Activated effector memory CD4-positive, alpha-beta T cell treated with Interleukin-2 at 50 U/mL for 16 hours (primary cell): ENCODE measurements at places on chromosomes 4 and X.

GRCh38 chrX:47618923-47619485, 653 bp downstream of the SYN1 start:
- no peak for DNase-seq

GRCh38 chrX:23811108-23811651, 28.2 kb downstream of the SAT1 start:
- DNase-seq: no peak

- DNase-seq: no peak
Observed at GRCh38 chr4:29540439-29541102, 1179.6 kb upstream of the PCDH7 start.

DNA sequence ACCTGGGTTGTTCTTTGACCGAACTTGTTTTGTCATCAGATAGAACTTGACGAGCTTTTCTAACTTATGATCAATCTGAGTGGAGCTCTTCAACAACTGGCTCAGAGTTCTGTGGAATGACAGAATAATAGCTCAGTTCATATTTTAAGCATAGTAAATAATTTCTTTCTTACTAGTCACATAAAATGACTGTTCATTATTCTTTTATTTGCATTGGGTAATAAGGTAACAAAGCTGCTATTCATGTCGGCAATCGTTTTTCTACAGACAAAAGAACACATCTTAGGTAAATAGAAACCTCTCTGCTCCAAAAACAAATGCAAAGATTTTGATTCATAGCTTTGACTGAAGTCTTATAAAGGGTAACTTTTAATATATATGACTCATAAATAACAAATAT, 57.3 kb upstream of the CXCL8 start:
- no peak for DNase-seq

- DNase-seq: no peak
Observed at GRCh38 chrX:13471269-13471668, 98.1 kb upstream of the EGFL6 start.

GRCh38 chr4:7824218-7824617, 115.4 kb downstream of the AFAP1 start:
- no peak for DNase-seq

- DNase-seq: no peak
Observed at GRCh38 chr4:174213731-174214100, 69.8 kb downstream of the FBXO8 start.

DNA sequence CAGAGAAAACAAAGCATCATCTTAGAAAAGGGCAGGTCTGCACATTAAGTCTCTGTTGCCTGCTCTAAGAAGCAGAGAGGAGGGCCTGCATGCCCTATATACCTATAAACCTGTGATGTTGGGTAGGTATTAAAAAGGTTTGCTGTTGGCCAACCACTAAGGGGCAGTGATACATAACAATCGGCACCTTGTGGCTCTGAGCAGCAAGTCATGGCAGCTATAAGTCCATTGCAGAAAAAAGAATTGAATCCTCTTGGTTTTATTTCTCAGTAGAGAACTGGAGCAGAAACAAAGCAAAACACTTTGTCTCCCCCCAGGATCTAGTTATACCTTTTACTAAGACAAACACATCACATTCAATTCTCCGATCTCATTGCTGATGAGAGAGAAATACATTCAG, 1364.4 kb downstream of the STIM2 start:
- DNase-seq: no peak

DNA sequence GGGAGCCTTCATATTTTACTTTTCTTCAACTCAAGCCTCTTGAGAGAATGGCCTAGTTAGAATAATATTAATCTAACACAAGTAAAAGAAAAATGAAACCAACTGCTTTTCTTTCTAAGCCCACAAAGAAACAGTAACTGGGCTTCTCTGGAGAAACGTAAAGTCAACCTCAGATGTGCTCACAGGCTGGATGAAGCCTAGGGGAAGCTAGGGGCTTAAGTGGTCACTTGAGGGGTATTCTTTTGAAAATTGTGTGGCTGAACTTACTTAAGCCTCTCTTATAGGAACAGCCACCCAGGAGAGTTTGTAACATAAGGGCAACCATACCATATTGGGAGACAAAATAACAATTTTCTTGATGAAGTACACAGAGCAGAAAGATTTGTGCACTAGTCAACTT, 279.0 kb downstream of the SPRY1 start:
- no peak for DNase-seq

DNA sequence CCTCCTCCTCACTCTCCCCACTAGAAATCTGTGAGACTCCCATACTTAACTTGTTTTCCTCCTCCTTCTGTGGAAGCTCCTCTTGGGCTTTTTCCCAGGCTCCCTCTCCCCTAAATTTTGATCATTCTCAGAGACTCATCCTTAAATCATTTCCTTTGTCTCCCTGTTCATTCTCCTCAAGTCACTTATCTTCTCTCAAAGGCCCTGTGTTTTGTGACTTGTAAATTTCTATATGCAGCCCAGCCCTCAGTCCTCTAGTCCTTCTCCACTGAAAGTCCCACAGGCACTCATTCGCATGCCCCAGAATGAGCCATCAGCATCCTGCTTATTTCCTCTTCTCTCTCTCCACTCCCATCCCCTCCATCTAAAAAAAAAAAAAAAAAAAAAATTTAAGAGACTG, 171.8 kb downstream of the SOWAHB start:
- DNase-seq: no peak

GRCh38 chrX:50626432-50626831, 155.8 kb upstream of the DGKK start:
- no peak for DNase-seq

DNA sequence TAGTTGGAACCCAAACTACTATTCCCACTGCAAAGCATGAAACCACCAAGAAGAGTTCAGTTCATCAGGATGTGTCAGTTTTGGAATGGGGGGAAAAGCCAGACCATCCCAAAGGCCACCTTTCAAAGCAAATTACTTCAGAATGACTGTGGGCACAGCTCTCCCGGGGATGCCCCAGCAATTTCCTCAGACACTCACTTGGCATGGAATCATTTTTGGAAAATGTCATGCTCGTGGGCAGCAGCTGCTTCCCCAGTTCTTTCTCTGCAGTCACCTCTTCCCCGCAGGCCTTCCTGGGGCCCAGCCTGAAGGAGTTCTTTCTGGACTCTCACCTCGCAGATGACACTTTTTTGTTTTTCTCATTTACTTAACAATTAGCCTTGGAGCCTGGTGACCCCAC, 350.3 kb downstream of the NR3C2 start:
- no peak for DNase-seq

GRCh38 chr4:66572949-66573348, 902.7 kb upstream of the EPHA5 start:
- no peak for DNase-seq

DNA sequence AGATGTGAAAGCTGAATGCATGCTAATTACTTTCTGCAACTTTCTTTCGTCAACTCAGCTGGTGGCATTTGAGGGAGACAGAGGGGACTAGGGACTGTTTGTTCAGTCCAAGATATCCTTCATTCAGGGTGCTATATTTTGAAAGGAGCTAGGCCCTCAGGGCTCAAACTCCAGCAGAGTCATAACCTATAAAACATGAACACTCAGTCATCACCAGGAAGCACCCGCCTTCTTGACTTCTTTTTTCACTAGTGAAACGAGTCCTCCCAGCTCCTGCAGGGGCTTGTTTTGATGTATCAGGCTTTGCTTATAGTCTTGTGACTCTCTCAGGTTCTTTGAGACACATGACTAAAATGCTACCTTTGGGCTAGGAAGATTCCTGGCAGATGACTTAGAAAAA, 230.6 kb downstream of the PCDH7 start:
- DNase-seq: no peak

DNA sequence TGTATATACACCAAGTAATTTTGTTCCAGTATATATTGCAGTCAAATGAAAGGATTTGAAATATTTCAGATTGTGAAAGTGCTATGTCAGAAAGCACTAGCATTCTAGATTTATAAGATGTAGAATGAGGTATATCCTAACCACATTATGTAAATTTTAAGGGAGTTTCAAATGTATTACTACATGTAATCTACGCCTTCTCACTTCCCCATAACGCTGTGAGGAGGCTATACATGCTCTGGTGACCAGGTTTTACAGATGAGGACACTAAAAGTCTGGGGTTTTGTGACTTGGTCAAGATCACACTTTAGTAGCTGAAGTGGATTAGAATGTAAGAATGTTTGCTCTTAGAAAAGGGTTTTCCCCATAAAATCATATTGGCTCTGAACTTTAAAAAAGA, 8.1 kb downstream of the ENPEP start:
- DNase-seq: no peak

DNA sequence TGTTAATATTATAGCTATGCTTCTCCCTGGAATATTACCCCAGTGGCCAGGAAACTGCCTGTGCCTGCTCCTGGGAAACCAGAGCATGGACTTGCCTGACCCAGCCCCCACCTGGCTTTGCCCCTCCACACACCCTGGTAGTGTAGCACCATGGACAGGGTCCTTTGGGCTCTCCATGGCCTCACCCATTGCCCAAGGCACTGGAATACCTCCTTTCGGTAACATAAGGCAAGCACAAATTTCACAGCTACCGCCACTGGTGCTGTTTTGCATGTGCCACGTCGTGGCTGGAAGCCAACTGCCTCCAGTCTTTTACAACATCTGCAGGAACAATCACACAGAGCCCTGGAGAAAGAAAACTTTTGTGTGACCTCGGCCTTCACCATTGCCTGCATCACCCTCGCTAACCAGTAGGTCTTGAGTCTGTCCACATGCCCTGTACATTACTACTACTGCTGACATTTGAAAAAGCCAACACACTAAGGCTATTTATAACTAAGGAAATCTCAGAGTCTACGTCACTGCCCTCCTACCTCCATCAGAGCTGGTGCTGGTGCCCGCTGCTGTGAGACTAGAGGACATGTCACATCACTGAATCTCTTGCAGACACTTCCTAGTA, 47.7 kb downstream of the HPGD start:
- no peak for DNase-seq

DNA sequence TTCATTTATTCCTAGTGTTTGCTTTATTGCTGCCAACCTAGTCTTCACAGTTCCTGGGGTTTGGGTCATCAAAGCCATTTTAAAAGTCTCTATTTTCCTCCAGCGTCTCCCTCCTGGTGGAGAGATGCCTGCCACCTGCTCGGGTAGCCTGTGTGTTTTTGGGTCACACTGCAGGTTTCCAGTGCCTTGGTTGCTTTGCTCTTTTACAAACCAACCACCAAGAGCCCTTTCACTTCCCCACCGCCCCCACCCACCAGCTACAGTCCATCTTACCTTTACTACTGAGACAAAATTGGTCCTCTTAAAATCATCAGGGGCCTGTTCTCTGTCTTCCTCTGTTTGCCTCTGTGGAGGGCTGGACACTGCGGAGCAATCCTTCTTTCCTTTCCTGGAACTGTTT, 280.5 kb upstream of the GATB start:
- no peak for DNase-seq

GRCh38 chr4:48100256-48100655, 33.8 kb downstream of the TXK start:
- DNase-seq: no peak

GRCh38 chr4:126221282-126221681, 906.5 kb downstream of the FAT4 start:
- no peak for DNase-seq

- no peak for DNase-seq
Observed at GRCh38 chr4:30443289-30443688, 276.9 kb upstream of the PCDH7 start.

- DNase-seq: no peak
Observed at GRCh38 chr4:66539745-66540144, 869.5 kb upstream of the EPHA5 start.

DNA sequence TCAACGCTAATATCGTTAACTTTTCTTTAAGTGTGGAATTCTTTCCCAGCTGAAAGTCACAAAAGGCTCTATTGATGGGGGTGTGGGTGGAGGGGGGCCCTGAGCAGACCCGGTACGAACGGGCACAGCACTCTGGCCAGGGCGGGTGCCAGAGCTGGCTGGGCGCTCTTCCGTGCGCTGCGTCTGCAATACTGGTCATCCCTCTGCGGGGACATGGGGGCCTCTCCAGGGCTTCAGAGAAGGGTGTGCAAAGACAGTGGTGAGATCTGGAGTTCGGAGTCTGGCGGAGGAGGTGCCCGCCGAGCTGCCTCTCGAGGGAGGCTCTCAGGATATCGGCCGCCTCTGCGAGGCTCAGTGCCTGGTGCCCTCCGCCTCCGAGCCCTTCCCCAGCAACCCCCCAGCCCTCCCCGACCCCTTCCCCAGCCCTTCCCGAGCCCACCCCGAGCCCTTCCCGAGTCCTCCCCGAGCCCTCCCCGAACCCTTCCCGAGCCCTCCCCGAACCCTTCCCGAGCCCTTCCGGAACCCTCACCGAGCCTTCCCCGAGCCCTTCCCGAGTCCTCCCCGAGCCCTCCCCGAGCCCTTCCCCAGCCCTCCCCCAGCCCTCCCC, 34.3 kb downstream of the FGFRL1 start:
- no peak for DNase-seq

- peak; percentile 34 for DNase-seq
Observed at GRCh38 chr4:16916719-16917337, 18.4 kb upstream of the LDB2 start.

GRCh38 chr4:163631288-163631687, 136.8 kb downstream of the TMA16 start:
- DNase-seq: no peak

- DNase-seq: no peak
Observed at GRCh38 chr4:145295547-145295946, 115.2 kb upstream of the OTUD4 start.

DNA sequence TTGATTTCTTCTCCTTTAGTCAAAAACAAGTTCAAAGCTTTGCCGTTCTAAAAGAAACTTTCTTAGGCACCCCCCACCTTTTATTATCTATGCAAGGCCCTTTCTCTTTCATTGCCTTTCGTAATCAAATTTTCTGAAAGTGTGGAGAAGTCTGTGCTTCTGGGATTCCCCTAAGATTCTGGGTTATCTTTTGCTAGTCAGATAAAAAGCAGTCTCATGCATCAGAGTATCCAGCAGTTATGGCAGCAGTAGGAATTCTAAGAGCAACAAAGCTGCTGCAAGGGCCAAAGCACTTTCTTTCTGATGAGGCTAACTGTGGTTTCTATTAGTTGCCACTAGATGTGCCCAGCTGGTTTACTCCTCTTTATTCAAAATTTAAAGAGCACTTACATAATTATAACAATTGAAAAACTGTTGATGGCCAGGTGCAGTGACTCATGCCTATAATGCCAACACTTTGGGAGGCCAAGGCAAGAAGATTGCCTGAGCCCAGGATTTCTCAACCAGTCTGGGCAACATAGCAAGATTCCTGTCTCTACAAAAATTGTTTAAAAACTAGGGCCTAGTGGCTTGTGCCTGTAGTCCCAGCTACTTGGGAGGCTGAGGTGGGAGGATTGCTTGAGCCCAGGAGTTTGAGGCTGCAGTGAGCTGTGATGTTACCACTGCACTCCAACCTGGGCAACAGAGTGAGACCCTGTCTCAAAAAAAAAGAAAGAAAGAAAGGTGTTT, 296.2 kb downstream of the PAPSS1 start:
- no peak for DNase-seq

- peak; percentile 3 for DNase-seq
Observed at GRCh38 chrX:53223955-53224859, 800 bp downstream of the KDM5C start.

- DNase-seq: no peak
Observed at GRCh38 chr4:105555409-105555808, 3.0 kb downstream of the ARHGEF38 start.

GRCh38 chrX:55006827-55007621, 6.9 kb downstream of the APEX2 start:
- DNase-seq: no peak
